Spinal cord (tissue), 10 donors: ENCODE measurements at places on chromosomes 16 and 17. TPM values are rescaled to one million over a fixed set of nuclear protein-coding genes. Genes with fewer than 3 reads are reported as not detected.

- DNase-seq: peak; percentile 99
Observed at GRCh38 chr17:50867363-50868139, 1.4 kb upstream of the TOB1 start.

Gene NTN1
- 32.2 TPM for total RNA-seq

DNA sequence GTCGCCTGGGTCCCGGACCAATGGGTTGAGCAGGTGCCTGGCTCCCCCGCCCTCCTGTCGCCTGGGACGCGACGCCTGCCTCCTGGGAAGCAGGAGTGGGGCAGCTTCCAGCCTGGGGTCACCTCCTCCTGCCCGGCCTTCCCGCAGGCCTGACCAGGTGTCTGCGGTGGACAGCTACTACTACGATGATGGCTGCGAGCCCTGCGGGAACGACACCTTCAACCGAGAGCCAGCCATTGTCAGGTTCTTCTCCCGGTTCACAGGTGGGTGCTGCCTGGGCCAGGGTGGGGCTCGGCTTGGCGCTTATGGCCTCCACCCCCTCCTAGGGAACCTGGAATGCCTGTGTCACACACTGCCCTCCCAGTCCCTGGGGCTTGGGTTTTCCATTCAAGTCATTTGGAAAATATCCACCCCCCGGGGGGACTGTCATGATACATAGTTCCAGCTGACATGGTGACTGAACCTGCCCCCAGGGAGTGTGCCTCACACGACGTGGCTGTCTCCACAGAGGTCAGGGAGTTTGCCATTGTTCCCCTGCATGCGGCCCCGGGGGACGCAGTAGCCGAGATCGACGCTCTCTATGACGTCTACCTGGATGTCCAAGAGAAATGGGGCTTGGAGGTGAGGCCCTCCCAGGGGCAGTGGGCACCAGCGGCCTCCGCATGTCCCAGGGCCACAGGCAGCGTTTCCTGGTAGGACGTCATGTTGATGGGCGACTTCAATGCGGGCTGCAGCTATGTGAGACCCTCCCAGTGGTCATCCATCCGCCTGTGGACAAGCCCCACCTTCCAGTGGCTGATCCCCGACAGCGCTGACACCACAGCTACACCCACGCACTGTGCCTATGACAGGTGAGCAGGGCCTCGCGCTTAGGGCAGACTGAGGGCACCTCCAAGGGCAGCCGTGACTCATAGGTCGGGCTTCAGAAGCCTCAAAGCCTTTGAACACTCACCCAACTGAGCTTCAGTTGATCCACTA, 2.3 kb downstream of the DNASE1 start:
- no peak for DNase-seq

GRCh38 chr16:66489818-66490217, 60.1 kb downstream of the TK2 start:
- DNase-seq: no peak

DNA sequence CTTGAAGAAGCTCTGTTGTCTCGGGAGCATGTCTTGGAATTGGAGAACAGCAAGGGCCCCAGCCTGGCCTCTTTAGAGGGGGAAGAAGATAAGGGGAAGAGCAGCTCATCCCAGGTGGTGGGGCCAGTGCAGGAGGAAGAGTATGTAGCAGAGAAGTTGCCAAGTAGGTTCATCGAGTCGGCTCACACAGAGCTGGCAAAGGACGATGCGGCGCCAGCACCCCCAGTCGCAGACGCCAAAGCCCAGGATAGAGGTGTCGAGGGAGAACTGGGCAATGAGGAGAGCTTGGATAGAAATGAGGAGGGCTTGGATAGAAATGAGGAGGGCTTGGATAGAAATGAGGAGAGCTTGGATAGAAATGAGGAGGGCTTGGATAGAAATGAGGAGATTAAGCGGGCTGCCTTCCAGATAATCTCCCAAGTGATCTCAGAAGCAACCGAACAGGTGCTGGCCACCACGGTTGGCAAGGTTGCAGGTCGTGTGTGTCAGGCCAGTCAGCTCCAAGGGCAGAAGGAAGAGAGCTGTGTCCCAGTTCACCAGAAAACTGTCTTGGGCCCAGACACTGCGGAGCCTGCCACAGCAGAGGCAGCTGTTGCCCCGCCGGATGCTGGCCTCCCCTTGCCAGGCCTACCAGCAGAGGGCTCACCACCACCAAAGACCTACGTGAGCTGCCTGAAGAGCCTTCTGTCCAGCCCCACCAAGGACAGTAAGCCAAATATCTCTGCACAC, 21.2 kb downstream of the AKAP1 start:
- DNase-seq: no peak

Gene TBC1D3E
- not detected for total RNA-seq

DNA sequence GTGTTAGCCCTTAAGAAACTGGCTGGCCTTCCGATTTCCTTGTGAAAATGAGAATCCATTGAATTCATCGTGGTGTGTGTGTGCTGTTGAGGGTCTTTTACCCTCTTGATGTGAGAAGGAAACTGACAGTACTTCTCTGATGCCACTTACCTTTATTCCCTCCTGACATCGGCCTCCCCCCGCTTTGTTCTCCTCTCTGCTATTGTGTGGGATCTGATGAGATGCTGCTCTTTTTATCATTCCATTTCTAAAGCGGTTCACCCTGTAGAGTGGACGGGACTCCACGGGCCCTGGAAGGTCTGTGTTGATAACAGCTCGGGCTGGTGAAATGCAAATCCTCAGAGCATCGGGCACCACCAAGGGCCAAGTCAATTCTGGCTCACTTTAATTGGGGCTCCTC, 69.8 kb downstream of the MARCHF10 start:
- DNase-seq: no peak

DNA sequence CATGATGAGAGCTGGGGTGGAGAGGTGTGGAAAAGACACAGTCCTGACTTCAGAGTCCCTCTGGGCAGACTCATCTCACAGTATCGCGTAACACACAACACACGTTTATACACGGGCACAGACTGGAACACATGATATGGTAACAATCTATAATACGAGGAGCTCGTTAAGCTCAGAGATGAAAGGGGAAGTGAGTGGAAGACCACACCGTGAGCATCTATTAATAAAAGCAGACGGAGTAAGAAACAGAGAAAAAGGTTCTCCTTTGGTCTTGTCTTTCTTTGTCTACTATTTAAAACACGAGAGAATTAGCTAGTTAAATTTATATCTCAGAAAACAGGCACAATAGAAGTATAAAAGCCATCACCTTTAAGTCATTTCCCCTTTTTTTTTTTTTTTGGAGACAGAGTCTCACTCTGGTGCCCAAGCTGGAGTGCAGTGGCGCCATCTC, 13.5 kb downstream of the ANKRD11 start:
- no peak for DNase-seq

Gene KRT33B
- total RNA-seq: not detected

DNA sequence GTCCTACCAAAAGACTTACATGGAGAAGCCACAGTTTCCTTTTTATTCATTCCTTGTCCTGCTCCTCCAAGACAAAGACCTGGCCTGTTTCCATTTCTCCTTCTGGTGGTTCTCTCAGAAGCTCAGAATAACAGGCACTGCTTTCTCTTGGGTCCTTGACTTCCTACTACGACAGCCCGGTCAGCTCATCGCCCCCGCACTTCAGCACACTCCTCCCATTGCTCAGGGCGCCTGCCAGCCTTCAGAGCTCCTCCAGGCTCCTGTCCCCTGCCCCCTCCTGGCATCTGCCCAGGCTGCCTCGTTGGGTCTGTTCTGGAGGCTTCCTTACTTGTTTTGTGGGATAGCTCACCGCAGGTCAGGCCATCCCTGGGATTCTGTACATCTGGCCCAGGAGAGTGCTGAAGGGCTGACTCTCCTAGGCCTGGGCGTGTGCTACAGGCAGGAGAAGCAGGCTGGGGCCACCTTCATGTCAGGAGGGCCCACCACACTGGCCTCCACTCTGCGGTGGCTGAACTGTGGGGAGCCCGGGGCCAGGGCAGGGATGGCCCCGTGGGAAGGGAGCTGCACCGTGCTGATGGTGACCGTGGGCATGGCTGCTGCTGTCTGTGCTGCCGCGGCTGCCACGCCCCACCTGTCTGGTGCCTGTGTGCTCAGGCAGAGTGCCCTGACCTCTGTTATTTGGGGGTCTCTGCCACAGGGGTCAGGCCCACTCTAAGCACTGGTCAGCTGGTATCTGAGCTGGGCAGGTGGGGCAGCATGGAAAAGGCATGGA, 17.7 kb downstream of the TCF25 start:
- no peak for DNase-seq

DNA sequence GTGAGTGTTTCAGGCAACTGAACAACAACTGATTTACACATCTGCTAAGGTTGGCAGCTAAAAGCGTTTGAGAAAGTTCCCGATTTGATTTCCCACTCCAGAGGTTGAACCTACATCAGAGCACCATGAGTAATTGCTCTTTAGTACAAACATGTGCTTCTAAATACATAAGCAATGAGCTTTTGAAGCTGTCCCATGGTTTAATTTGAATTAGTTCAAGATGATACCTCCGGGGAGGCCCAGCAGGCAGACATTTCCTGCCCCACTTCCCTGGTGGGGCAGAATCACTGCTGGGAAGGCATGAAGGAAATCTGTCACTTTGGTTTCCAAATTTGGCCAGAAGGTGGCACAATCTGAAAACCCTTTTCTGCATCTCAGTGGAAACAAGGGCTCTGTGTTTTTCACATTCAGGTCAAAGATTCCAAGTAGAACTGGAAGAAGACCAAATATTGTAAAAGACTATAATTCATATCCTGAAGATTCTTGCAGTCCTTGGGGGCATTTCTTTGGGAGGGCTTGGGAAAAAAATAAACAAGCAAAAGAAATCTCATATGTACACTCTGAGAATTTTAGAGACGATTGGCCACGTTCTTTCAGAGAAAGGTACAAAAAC, 176.2 kb upstream of the FAM20A start:
- DNase-seq: peak; percentile 52

- no peak for DNase-seq
Observed at GRCh38 chr17:7969433-7969832, 33.0 kb upstream of the GUCY2D start.

DNA sequence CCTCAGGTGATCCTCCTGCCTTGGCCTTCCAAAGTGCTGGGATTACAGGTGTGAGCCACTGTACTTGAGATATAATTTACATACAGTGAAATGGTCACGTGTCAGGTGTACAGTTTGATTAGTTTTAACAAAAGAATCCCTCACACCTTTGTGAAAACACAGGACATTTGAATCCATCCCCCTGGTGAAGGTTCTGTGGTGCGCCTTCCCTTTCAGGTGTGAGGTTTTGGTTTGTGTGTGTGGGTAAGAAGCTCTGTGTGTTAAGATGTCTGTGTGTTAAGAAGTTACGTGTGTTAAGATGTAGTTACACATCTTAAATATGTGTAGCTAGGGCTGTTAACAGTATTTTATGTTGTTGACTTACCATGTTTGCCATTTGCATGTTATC, 4.4 kb downstream of the SEC14L1 start:
- DNase-seq: no peak

DNA sequence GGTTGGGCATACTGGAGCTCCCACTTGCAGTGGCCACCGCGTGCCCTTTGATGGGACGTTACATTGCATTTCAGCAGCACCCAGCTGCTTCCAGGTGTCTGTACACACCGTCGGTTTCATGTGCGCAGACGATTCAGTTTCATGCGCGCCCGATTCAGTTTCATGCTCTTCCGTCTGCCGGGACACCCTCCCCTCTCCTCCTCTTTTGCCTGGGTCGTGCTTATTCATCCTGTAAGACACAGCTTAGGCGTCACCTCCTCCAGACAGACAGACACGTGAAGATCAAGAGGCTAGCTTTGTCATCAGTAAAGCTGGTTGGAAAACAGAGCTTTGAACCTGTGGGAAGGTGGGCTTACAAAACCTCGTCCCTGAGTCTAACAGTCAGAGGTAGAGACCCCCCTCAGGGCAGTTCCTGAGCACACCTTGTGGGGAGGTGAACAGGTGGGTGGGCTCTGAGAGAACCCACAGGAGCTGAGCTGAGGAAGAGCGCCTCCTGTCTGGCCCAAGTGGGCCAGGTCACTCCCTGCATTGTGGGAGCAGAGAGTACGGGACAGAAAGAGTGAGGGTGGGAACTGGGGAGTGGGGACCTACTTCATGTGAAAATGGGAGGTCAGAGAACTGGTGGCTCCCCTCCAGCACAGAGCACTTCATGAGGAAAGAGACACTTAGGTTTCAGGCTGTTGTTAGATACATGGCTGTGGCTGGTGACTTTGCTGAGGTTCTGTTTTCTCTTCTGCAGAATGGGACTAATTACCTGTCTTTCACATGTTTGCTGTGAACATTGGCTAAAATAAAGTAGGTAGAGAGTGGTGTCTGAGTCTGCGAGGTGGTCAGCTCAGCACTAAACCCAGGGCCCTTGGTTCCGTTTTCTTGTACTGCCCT, 122.1 kb downstream of the SNX29 start:
- no peak for DNase-seq

- DNase-seq: no peak
Observed at GRCh38 chr17:21104608-21105007, 22.2 kb upstream of the DHRS7B start.

DNA sequence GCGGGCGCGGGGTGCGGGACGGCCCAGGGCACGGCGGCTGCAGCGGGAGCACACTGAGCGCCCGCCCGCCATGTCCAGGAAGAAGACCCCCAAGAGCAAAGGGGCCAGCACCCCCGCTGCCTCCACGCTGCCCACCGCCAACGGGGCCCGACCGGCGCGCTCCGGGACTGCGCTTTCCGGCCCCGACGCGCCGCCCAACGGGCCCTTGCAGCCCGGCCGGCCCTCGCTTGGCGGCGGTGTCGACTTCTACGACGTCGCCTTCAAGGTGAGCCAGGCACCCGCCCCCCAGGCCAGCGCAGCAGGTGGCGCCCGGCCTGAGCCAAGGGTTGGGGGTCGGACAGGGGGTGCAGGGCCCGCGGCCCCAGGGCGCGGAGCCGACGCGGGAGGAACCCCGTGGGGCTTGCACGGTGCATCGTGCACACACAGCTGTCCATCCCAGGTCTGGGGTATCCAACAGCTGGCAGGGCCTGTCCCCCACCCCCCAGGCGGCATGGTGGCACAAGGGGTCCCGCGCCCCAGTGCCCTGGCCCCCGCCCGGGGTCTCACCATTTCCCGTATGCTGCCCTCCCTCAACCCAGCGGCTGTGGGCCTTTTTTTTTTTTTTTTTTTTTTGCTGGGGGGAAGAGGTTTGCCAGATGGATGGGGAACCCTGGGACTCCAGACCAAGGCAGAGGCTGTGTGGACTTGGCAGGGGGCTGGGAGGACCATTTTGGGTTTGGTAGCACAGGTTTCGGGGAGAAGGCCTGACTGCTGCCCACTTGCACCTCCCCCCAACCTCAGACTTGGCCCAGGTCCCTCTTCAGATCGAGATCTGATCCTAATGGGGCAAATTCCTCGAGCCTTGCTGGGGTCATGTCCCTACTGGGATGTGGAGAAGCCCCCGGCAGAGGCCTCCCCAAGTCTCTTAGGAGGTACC, 547 bp downstream of the RAB26 start:
- no peak for DNase-seq

Gene CD300H
- total RNA-seq: 0.89 TPM

DNA sequence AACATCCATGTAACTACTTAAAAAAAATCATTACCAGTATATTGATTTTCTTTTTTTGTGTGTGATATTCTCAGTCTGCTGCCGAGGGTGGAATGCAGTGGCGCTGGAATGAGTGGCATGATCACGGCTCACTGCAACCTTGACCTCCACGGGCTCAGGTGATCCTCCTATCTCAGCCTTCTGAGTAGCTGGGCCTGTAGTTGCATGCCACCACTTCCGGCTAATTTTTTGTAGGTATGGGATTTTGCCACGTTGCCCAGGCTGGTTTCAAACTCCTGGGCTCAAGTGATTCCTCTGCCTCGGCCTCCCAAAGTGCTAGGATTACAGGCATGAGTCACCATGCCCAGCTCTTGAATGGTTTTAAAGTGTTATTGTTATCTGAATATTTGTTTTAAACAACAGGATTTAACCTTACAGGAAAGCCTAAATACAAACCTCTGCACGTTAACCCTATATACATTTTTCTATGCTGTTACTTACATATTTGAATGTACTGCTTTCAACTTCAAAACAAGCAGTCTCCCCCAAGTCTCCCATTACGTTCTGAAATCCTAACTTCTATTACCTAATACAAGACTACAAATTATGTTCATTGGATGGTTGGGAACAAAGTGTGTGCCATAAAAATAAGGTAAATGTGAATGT, 61.7 kb downstream of the KPNA2 start:
- no peak for DNase-seq
